ENCODE measurements at places on chromosomes 16 and 17.

GRCh38 chr16:53355064-53355463 lies 79.2 kb upstream of the RBL2 start:
- DNase-seq: no peak

DNA sequence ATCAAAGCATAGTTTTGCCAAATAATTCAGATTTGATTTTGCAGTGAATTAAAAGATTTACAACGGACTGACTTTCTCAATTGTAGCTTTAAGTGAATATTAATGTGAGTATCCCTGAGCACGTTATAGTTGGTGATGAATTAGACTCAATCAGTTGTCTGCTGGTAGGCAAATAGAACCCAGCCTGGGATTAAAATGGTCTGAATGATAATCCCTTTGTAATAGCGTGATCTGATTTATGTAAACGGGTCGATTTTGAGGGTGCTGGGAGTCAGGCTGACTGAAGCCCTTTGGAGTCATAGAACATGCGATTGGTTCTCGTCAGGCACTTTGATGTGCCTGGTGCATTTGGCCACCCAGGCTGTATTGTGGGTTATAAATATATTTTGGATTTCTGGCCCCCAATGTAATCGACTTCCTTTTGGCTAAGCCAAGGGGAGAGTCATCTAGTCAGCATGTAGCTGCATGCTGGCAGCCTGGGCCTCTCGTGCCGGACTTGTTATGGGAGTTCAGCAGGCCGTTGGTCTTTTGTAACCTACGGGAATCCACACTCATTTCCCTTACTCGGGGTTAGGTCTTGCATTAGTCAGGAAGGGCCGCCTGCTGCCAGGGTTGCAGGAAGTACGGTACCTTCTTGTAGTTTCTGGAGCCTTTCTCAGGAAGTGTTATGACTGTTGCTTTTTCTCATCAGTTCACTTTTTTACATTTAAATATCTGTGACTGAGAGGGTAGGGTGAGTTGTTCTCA lies 5.4 kb downstream of the PGS1 start:
- no peak for DNase-seq

DNA sequence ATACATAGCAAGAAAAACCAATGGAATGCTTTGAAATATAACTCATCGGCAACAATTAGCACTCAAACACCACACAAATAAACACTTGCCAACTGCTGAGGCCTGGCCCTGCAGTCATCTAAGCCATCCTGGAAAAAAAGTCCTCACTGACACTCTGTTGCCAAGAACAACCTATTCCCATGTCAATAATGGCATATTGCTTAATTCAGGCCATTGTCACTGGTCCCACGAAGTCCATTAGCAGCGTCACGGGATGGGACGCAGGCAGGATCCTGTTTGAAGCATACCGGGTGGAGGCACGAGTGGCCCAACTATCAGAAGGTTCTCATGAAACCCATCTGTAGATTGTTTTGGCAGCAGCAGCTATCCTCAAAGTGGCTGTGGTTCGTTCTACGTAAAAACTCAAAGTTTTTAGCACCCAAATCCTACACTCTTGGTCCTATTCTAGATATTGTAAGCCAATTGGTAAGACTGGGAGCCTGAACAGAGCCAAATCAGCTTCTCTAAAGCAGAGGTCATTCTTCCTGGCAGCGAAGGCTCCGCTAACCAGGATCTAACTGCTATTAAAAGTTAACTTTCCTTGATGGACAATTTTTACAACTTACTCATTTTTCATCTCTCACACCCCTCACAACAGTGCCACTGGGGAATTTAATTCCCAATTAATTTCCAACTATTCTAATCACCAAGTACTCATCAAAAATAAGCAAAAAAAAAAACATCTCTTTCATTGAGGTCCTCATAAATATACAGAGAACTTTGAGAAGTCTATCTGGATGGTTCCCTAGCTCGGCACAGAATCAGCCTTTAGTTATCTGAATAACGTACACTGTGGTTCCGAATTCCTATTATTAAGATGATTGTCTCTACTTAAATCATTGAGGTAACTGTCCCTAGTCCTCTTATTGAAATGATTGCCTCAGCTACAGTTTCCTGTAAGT lies 91.5 kb downstream of the ZFHX3 start:
- no peak for DNase-seq

- no peak for DNase-seq
These were observed 716.6 kb upstream of the CDH8 start for GRCh38 chr16:62752854-62753253.

DNA sequence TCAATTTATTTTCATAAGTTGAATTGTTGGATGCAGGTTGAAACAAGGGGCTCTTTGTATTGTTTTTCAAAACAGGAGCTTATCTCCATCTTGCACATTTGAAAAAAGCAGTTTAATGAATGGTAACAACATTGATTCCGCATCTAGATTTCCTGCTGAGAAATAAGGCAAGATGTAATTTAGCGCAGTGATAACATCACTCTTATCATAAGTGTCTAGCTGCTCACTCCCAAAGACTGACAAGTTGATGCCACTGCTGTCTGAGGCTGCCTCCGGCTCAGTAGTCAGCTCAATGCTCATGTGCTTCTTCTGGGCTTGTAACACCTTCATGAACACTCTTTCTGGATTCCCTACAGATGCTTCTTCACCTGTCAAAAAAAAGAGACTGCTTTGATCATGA lies 92.4 kb downstream of the KPNA2 start:
- DNase-seq: no peak

DNA sequence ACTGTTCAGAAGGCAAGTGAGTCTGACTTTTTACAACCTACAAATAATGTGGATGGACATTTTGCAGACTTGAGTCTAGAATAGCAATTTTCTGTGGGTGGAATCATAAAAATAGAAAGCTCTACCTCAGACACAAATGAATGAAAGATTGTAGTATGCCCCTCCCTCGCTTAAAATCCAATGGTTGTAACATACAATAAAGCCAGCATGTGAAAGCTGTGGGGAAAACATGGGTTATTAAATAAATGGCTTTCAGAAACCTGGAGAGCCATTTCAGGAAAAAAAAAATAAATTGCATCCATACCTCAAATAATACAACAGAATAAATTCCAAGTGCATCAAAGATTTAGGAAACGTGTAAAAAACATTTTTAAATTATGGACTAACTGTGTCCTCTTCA lies 123.1 kb upstream of the MON1B start:
- no peak for DNase-seq

GRCh38 chr17:10762037-10762436 lies 32.2 kb upstream of the TMEM220 start:
- no peak for DNase-seq

DNA sequence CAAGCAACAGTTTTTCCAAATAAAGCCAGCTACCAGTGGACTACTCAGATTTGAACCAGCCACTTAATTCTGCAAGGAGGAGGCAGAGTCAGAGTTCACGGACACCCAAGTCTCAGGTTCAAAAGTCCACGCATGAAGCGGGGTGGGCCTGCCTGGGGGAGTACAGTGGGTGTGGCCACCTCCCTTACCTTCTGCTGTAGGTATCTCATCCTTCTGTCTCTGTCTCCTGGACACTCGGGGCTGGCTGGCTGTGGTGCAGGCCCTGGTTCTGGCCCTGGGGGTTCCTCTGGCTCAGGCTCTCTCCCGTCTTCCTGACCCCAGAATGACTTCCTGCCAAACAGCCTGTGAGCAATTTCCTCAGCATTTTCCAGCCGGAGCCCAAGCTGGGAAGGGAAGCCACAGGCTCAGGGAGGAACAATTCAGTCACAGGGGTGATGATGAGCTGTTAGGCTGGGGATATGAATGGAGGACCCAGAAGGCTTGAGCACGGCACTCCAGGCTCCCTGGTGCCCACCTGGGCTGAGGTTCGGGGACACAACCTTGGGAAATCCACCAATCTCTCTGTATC lies 101.9 kb downstream of the LITAF start:
- DNase-seq: no peak

DNA sequence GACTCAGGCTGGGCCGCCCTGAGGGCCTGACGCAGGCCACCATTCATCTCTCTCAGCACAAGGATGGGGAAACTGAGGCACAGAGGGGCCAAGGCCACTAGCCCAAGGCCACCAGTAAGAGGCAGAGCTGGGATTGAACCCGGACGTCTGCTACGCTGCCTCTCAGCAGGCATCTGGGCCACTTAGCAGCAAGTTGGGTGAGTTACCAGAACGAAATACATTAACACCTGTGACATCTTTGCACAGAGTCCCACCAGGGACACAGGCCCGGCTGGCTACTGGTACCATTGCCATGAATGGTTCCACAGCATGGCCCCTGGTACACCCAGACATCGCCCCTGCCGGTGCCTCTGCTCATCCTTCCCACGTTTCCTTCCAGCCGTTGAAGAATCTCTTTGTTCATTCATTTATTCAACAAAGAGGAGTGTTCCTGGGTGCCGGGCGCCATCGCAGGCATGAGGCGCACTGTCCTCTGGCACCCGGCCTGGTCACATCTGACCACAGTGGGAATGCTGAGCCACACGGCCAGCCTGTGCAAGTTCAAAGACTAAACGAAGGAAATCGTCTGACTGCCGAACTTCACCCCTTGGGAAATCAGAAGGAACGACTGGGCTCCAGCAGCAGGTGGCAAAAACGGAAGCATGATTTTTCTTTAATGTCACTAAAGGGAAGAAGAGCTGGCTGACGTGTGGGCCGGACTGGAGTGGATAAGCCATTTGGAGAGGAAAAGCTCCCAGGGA lies 7.4 kb upstream of the ZNF469 start:
- no peak for DNase-seq

DNA sequence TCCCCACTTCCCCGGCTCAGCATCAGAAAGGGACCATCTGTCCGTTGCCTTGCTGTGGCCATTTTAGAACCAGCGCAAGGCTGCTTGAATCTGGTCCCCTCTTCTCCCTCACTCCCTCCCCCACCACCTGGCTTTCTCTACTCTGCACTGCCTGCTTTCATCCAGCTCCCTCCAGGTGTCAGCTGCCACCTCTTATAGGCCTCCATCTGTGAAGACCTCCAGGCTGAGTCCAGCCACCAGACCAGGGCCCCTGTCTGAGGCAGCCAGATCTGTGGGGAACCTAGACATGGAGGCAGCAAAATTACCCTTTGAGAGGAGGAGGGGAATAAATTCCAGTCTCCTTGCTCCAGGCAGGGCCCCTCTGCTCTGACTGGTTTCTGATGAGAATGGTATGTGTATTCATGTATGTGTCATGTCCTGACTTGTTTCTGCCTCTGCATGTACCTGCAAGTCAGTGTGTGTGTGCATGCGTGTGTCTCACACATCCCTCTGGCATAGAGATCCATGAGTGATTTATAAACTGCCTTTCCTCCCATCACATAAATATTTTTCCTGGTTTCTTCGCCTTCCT lies 21.1 kb downstream of the MINK1 start:
- no peak for DNase-seq

DNA sequence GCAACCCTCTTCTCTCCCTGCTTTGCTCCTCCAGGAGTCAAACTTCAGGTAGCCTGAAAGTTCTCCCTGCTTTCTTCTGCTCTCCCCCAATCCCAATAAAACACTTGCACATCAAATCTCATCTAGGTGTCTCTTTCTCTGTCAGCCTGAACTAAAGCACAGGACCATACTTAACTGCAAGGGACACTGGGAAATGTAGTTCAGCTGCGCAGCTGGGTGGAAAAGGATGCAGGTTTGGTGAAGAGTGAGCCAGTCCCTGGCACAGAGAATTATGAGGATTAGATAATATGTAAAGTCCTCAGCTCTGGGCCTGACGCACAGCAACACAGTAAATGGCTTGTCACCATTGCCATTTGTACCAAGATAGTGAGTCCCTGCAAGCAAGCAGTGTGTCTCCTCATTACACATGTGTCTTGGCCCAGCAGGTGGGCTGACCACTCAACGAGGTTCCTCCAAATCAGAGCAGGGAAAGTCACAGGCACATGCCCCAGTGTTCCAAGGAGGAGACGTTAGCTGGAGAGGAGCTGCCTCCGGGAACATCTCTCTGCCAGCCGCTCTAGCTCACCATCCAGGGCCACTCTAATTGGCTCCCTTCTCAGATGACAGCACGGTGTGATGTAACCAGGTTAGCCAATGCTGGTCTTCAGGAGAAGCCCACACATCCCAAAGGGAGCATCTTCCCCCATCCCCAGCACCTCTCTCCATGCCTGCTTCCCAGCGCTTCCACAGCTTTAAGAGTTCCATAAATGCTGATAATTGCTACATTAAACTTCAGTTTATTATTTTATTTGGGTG lies 29.7 kb upstream of the IRX3 start:
- no peak for DNase-seq

- no peak for DNase-seq
These were observed 104.6 kb downstream of the PRKCA start for GRCh38 chr17:66406701-66407644.

DNA sequence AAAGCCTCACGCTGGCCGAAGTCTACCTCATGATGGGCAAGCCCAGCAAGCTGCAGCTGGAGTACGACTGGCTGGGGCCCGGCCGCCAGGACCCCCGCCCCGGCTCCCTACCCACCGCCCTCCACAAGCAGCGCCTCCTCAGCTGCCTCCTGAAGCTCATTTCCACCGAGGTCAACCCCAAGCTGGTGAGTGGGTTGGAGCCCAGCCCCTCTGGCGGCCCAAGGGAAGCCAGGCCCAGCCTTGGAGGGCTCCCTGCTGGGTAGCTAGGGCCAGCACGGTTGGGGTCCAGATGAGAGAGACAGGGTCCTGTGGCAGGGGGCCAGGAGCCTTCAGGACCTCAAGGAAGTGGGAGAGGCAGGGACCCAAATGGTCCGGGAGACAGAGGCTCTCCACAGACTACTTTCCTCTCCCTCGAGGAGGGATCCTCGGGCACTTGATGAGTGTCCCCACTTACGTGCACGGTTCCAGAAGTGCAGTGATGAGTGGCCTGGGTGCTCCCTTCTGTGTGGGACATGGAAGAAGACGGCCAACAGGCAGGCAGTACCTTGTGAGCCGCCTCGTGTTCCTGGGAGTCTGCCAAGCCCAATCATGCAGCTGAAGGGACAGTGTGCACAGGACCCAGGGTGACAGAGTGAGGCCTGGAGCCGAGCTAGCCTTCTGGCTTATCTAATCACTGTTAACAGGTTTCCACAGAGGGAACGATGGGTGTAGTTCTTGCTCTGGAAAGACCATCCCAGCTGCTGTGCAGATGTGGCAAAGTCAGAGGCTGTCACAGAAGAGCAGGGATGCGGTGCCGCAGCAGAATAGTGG lies 21.1 kb upstream of the JPT2 start:
- no peak for DNase-seq

DNA sequence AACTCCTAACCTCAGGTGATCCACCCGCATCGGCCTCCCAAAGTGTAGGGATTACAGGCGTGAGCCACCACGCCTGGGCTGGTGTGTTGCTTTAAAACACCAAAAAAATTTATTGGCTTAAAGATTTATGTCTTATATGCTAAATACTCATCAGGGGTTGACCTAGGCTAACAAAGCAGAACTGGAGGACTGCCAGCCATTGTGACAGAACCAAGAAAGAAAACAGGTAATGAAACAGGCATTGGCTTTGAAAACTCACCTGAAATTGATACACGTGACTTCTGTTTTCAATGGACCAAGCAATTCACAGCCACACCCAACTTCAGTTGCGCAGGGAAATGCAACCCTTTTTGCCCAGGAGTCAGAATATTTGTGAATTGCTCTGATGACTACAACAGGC lies 4.9 kb upstream of the PHAF1 start:
- no peak for DNase-seq

- no peak for DNase-seq
These were observed 144.6 kb upstream of the FOXF1 start for GRCh38 chr16:86365513-86366273.

Data from NCI-H1417 treated with DMSO at 0.1 percent for 48 hours (cell line).